ENCODE measurements at places on chromosomes 5 and 9. TPM values are rescaled to one million over a fixed set of nuclear protein-coding genes. Genes with fewer than 3 reads are reported as not detected.

The SPATA31A3 gene
- not detected for polyA plus RNA-seq

The FOXD4 gene
- polyA plus RNA-seq, result not detected

The CARD9 gene
- polyA plus RNA-seq, result 0.93 TPM

The RIOK2 gene
- 24.2 TPM for polyA plus RNA-seq

The HSPB3 gene
- 0.67 TPM for polyA plus RNA-seq

The PCDHB4 gene
- polyA plus RNA-seq, result 0.04 TPM

The FOXI1 gene
- not detected for polyA plus RNA-seq

The PCSK1 gene
- polyA plus RNA-seq, result not detected

The TMEFF1 gene
- polyA plus RNA-seq, result 0.45 TPM

The SPINK5 gene
- not detected for polyA plus RNA-seq

The SPINK6 gene
- not detected for polyA plus RNA-seq

The ZCCHC10 gene
- 27.7 TPM for polyA plus RNA-seq

The IFNA21 gene
- not detected for polyA plus RNA-seq

The ZBTB6 gene
- polyA plus RNA-seq, result 8.3 TPM

The CCDC152 gene
- polyA plus RNA-seq, result 1.3 TPM

The GBGT1 gene
- polyA plus RNA-seq, result 3.5 TPM

The RABGAP1 gene
- polyA plus RNA-seq, result 56.4 TPM

The INVS gene
- polyA plus RNA-seq, result 22.5 TPM

The C9orf50 gene
- 0.26 TPM for polyA plus RNA-seq

The EEIG1 gene
- 8.3 TPM for polyA plus RNA-seq

The FBXL7 gene
- 11.7 TPM for polyA plus RNA-seq

The ARSK gene
- 12.2 TPM for polyA plus RNA-seq

The DNAI1 gene
- polyA plus RNA-seq, result not detected

The IRX1 gene
- polyA plus RNA-seq, result not detected

The ADRB2 gene
- 0.63 TPM for polyA plus RNA-seq
